ENCODE measurements at places on chromosomes 3 and 15. TPM values are rescaled to one million over a fixed set of nuclear protein-coding genes. Genes with fewer than 3 reads are reported as not detected.

The ARGFX gene
- not detected for total RNA-seq

The LYZL4 gene
- total RNA-seq = not detected

The TIGIT gene
- not detected for total RNA-seq

The PLSCR5 gene
- total RNA-seq = not detected

The KLHL40 gene
- total RNA-seq = not detected

The AGBL1 gene
- total RNA-seq = not detected

The CCR9 gene
- not detected for total RNA-seq

The SNX33 gene
- total RNA-seq = 36.7 TPM

The TF gene
- 1.9 TPM for total RNA-seq

The CHRNA3 gene
- 0.29 TPM for total RNA-seq

The DUOX1 gene
- total RNA-seq = not detected

The CPN2 gene
- total RNA-seq = not detected

The CHDH gene
- total RNA-seq = 0.81 TPM

The GAP43 gene
- 2.3 TPM for total RNA-seq

The RGMA gene
- total RNA-seq = 12.4 TPM

The P2RY14 gene
- total RNA-seq = not detected

The RTP3 gene
- not detected for total RNA-seq

The SMCO1 gene
- not detected for total RNA-seq

The ROPN1B gene
- not detected for total RNA-seq

The ANKRD34C gene
- total RNA-seq = not detected

The ZBED2 gene
- not detected for total RNA-seq

The CAMK2N2 gene
- total RNA-seq = 1.8 TPM

The ELP6 gene
- 40.3 TPM for total RNA-seq

The CDHR4 gene
- total RNA-seq = not detected

The CPLX3 gene
- total RNA-seq = not detected

The GOLGA6L9 gene
- total RNA-seq = 2.8 TPM

The CLDN18 gene
- not detected for total RNA-seq

The NRROS gene
- 0.13 TPM for total RNA-seq

The ADAMTS7 gene
- total RNA-seq = 188 TPM

The MKRN3 gene
- total RNA-seq = not detected

The ANO10 gene
- 32.8 TPM for total RNA-seq

The PARL gene
- total RNA-seq = 45.5 TPM

The PPARG gene
- 6.2 TPM for total RNA-seq

The GOLGA6A gene
- total RNA-seq = 0.21 TPM

The CRTC3 gene
- total RNA-seq = 48.6 TPM

The ALG1L2 gene
- 2.1 TPM for total RNA-seq

The RFC4 gene
- 17.2 TPM for total RNA-seq

The ADGRG7 gene
- not detected for total RNA-seq

The NDUFB4 gene
- total RNA-seq = 109 TPM

The KLF15 gene
- 5.7 TPM for total RNA-seq

Measured in osteocyte (in vitro differentiated cells).